ENCODE measurements at places on chromosomes 7 and 10. TPM values are rescaled to one million over a fixed set of nuclear protein-coding genes. Genes with fewer than 3 reads are reported as not detected.

- H3K27me3 ChIP-seq: no peaks in the 10 kb centered on the region
- no peak overlapping the region for H3K4me3 ChIP-seq
- H3K36me3 ChIP-seq: no peaks in the 10 kb centered on the region
- DNase-seq: no peak
- peak overlapping the region; percentile 14 for H3K27ac ChIP-seq
- peaks cover 65% of the 10 kb centered on the region for H3K4me1 ChIP-seq
Measured at GRCh38 chr7:120995654-120996053, 7.1 kb downstream of the CPED1 start.

The ANXA8 gene
- total RNA-seq: not detected

The STK31 gene
- 1.1 TPM for total RNA-seq

- H3K36me3 ChIP-seq: peaks cover 20% of the 10 kb centered on the region
- H3K4me3 ChIP-seq: no peak overlapping the region
- no peak for DNase-seq
- H3K27me3 ChIP-seq: no peaks in the 10 kb centered on the region
Measured at GRCh38 chr7:151608031-151608551, 88.4 kb upstream of the RHEB start.

DNA sequence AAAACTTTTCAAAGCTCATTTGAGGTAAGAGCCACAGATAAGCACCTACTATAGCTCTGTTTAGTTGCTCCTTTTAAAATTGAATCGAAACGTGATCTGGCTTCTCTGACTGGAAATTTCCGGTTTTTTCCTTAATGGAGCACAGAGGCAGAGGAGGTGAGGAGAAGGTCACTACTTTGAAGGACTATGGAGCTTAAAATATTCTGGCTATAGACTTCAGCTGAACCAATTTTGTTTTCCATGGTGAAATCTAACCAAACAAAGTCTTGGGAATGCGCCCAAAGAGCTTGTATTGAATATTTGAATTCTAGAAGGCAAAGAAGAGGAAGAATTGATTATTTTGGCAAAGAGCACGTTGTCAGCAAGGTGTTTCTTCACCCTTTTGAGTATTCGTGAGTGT is 711.1 kb downstream of the SUGCT start:
- no peaks in the 10 kb centered on the region for H3K4me1 ChIP-seq
- H3K27ac ChIP-seq: no peak overlapping the region
- H3K4me3 ChIP-seq: no peak overlapping the region
- DNase-seq: no peak
- no peaks in the 10 kb centered on the region for H3K36me3 ChIP-seq

DNA sequence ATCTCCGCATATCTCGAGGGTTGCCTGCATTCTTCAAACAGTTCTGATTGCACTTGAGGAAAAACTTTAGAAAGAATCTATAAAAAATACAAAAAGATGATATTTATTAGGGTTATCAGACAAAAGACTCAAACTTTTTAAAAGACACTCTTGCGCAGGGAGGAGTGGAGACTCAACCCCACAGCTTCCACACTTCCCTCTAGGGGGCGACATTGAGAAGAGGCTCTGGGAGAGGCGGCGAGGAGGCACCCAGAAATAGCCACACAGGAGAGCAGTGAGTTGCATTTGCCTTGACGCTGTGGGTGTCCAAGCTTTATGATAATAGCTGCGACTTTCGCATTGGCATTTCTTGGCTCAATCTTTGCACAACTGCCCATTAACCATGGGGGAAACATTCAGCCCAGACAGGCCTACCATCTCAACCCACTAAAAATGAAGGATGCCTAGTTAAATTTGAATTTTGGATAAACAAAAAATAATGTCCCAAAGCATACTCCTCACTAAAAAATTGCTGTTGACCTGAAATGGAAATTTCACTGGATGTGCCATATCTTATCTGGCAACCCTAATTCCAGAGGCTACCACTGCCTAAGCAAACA is 86.2 kb downstream of the EBF3 start:
- no peaks in the 10 kb centered on the region for H3K4me1 ChIP-seq
- no peaks in the 10 kb centered on the region for H3K27me3 ChIP-seq
- no peak overlapping the region for H3K4me3 ChIP-seq
- no peaks in the 10 kb centered on the region for H3K36me3 ChIP-seq
- H3K27ac ChIP-seq: no peak overlapping the region

The ABCB4 gene
- 1.4 TPM for total RNA-seq

The FAM25G gene
- not detected for total RNA-seq

GRCh38 chr10:12489357-12489756 is 140.0 kb downstream of the CAMK1D start:
- no peak overlapping the region for H3K27ac ChIP-seq
- no peaks in the 10 kb centered on the region for H3K27me3 ChIP-seq
- no peak overlapping the region for H3K4me3 ChIP-seq
- H3K4me1 ChIP-seq: peaks cover 42% of the 10 kb centered on the region

The CYP2C8 gene
- not detected for total RNA-seq

DNA sequence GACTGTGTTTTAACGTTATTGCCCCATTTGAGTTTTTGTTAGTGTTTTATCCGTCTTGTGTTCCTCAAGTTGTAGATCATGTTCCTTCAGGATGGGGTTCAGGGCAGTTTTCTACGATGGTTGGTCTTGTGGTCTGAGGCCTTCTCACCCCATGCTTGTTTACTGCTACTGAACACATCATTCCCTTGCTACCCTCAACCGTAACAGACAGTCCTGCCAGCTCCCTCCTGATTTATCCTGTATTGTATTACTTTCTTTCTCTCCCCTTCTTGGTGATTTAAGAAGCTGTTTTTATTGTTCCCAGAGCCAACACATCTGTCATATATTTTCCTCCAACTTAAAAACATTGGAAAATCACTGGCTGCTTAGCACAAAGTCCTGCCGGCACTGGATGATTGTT is 719.8 kb downstream of the INHBA start:
- H3K4me3 ChIP-seq: no peak overlapping the region
- no peak for DNase-seq
- H3K27ac ChIP-seq: no peak overlapping the region
- H3K36me3 ChIP-seq: no peaks in the 10 kb centered on the region
- peaks cover 11% of the 10 kb centered on the region for H3K4me1 ChIP-seq
- H3K27me3 ChIP-seq: no peaks in the 10 kb centered on the region

GRCh38 chr7:99562832-99563231 is 4.4 kb downstream of the ZNF655 start:
- H3K36me3 ChIP-seq: peaks cover 60% of the 10 kb centered on the region
- DNase-seq: no peak
- H3K4me1 ChIP-seq: peaks cover 47% of the 10 kb centered on the region
- peak overlapping the region; percentile 37 for H3K27ac ChIP-seq
- no peaks in the 10 kb centered on the region for H3K27me3 ChIP-seq

DNA sequence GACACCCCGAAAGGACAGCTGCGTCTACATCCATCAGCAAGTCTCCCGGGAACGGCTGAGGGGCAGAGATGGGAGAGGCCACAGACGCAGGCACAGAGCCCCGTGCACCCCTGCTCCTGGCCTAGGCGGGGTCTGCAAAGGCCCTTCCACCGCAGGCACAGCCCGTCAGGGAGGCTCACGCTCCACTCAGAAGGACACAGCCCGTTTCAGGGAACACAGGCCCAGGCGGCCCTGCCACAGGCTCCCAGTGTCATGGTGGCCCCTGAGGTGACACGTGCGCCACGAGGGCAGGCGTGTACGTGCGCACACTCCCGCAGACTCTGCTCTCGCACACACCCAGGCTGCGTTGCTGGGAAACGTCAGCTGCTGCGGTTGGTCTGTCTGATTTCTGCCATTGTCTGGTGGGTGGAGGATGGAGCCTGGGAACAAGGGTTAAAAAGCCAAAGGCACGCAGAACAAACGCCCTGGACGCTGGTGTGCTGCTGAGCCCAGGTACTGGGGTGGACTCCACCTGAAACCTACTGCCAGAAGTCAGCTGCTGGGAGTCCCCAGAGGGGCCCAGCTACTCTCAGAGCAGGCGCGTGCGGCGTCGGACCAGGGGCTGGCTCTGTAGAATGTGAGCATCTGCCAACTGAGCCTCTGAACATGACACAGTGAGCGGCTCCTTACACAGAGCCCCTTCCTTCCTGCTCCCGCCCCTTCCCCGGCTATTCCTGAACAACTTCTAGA is 13.1 kb downstream of the GPER1 start:
- H3K4me1 ChIP-seq: no peaks in the 10 kb centered on the region
- H3K36me3 ChIP-seq: no peaks in the 10 kb centered on the region
- no peak overlapping the region for H3K4me3 ChIP-seq
- no peaks in the 10 kb centered on the region for H3K27me3 ChIP-seq

DNA sequence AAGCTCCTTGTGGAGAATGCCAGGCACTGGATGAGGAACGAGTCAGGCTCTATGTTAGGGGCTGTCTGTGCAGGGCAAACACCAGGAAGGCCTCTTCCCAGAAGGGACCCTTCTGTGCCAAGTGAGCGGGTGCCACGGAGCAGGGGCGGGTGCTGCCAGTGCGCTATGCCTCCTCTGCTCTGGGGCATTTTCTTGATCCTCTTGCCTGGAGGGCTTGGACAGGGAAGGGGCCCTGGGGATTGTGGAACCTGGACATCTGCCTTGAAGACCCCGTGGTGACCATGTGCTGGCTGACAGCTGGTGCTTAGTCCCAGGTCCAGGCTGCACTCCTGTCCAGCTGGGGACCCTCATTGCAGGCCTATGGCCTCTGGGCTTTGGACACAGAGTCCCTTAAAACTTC is 15.4 kb upstream of the TBRG4 start:
- H3K36me3 ChIP-seq: no peaks in the 10 kb centered on the region
- DNase-seq: no peak

- no peaks in the 10 kb centered on the region for H3K27me3 ChIP-seq
- no peaks in the 10 kb centered on the region for H3K4me1 ChIP-seq
- no peak overlapping the region for H3K27ac ChIP-seq
- no peak for DNase-seq
- no peaks in the 10 kb centered on the region for H3K36me3 ChIP-seq
Measured at GRCh38 chr7:83655951-83656556, 7.1 kb upstream of the SEMA3E start.

The SH2D4B gene
- not detected for total RNA-seq

GRCh38 chr10:118931436-118931835 is 98.1 kb upstream of the NANOS1 start:
- H3K36me3 ChIP-seq: no peaks in the 10 kb centered on the region
- H3K4me3 ChIP-seq: no peak overlapping the region
- H3K4me1 ChIP-seq: no peaks in the 10 kb centered on the region
- no peaks in the 10 kb centered on the region for H3K27me3 ChIP-seq

DNA sequence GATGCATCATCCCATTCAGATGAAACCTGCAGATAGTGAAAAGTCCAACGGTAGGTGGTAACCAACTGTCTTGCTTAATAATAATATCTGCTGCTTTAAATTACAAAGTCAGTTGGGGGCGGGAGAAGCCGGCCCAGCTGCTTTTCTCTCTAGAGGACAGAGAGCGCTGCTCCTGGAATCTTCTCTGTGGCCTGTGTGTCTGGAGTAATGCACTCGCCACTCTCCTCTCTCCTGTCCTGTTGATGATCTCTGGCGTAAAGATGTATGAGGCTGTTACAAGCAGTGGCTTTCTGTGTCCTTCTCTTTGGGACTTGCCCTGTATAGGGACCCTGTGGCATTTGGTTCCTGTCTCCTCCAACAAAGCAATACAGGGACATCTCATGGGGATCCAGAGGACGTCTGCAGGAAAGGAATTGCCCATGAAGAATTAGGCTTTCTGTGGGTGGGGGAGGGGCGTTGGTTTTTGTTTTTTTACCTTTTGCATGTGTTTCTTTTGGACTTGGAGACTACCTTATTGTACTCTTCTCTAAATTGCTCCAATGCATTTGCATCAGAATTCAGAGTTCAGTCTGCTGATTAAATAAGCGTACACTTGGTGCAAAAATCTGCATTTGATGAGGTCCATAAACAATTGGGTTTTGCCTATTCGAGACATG is 231.6 kb downstream of the CELF2 start:
- no peak overlapping the region for H3K4me3 ChIP-seq
- no peak for DNase-seq
- no peak overlapping the region for H3K27ac ChIP-seq

The PIK3CG gene
- total RNA-seq: 1.8 TPM

GRCh38 chr7:4065190-4065589 is 616.9 kb upstream of the FOXK1 start:
- H3K4me1 ChIP-seq: no peaks in the 10 kb centered on the region
- no peaks in the 10 kb centered on the region for H3K27me3 ChIP-seq
- DNase-seq: peak; percentile 75
- no peak overlapping the region for H3K27ac ChIP-seq
- no peaks in the 10 kb centered on the region for H3K36me3 ChIP-seq

- H3K4me3 ChIP-seq: no peak overlapping the region
- H3K27ac ChIP-seq: no peak overlapping the region
- H3K27me3 ChIP-seq: no peaks in the 10 kb centered on the region
Measured at GRCh38 chr7:70416986-70417655, 714.8 kb upstream of the GALNT17 start.

DNA sequence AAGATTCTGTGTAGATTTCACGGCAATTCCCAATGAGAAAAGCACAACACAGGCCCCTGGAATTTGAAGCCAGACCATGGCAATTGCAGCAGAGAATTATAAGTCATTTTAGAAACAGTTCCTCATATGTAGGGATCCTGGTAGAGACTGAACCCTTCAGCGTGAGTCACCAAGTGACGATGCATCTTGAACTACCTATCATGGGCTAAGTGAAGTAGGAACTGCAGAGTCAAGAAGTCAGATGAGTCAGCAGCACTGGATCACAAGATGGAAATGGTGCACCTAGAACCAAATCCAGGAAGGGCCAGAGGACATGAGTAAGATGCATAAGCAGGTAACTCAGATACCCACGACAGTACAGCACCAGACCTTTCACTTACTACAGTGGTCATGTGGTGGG is 140.0 kb upstream of the TPK1 start:
- no peak overlapping the region for H3K27ac ChIP-seq
- H3K36me3 ChIP-seq: no peaks in the 10 kb centered on the region
- no peaks in the 10 kb centered on the region for H3K4me1 ChIP-seq
- H3K27me3 ChIP-seq: no peaks in the 10 kb centered on the region
- H3K4me3 ChIP-seq: no peak overlapping the region

- no peak overlapping the region for H3K4me3 ChIP-seq
- no peaks in the 10 kb centered on the region for H3K27me3 ChIP-seq
- no peaks in the 10 kb centered on the region for H3K36me3 ChIP-seq
- H3K27ac ChIP-seq: no peak overlapping the region
Measured at GRCh38 chr7:13778967-13779366, 210.5 kb downstream of the ETV1 start.

DNA sequence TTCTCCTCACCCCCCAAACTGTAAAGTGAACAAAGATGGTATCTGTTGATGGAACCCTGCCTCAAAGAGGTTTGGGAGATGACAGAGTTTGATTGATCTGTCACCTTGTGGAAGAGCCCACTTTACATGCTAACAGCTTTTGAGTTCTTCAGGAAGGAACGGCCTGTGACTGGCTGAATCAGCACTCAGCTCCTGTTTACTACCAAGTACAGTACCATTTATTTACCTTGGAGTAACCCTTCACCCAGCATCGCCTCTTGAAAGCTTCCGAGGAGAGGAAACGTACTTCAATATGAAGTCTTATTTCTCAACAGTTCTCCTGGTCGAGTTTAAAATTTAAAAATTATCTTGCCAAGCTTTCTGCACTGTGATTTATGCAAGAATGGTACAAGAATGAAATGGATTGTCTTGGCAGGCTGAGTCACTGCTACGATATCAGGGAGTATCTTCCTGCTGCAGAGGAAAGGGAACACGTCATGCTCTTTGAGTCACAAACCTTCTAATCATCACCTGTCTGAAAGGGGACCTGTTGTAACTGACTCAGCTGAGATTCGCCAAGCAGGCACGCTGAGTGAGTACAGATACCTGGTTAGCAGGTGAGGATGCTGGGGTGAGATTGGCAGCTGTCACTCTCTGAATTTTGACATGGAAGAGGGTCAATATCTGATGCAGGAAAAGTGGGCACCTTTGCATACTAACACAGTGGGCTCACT is 30.1 kb downstream of the KLF6 start:
- H3K27ac ChIP-seq: peak overlapping the region; percentile 52
- no peaks in the 10 kb centered on the region for H3K27me3 ChIP-seq
- no peaks in the 10 kb centered on the region for H3K36me3 ChIP-seq

The GFRA1 gene
- total RNA-seq: 73.4 TPM

- peaks cover 10% of the 10 kb centered on the region for H3K36me3 ChIP-seq
- no peaks in the 10 kb centered on the region for H3K27me3 ChIP-seq
- H3K27ac ChIP-seq: no peak overlapping the region
- no peak for DNase-seq
- no peak overlapping the region for H3K4me3 ChIP-seq
Measured at GRCh38 chr7:155676052-155676451, 31.6 kb downstream of the RBM33 start.

Data from esophagus muscularis mucosa (tissue), 4 donors.